Stimulated activated CD4-positive, alpha-beta T cell treated with anti-CD3 and anti-CD28 coated beads, Interleukin-15, amount 100 ng/mL, for 1 hour (primary cell): ENCODE measurements at places on chromosomes 4 and X.

DNA sequence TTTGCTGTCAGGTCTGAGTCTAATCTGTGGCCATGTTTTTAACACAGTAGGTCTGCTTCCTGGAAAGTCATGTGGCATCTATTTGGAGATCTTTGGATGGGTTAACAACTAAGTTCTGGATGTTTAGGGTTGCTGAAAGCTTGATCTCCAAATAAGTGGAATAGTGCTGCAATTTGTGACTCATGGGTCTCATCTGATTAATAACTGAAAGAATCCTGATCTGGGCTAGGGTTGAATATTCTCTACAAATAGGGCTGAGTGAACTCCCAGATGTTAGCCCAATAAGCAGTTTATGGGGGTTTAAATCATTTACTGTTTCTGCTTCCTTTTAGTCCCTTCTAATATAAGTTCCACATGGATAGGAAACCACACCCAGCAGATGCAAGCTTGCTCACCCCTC lies 23.1 kb downstream of the CT47C1 start:
- no peak for DNase-seq

GRCh38 chrX:132831336-132831973 lies 127.0 kb downstream of the HS6ST2 start:
- no peak for DNase-seq

DNA sequence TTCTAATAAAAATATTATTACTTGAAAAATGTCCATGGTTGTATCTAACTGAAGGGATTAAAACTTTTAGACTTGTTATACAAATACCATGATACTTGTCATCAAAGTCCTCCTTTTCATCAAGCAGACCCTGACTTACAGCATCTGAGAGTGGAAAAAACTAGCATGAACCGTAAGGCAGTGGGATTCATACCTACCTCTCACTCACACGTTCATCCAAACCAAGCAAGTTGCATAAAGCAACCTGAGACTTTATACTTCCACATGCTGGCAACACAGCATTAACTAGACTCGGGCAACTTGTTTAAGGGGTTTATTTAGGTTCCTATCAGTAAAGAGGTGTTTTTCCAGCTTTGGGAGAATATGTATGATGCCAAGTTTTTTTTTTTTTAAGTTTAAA lies 22.6 kb upstream of the TLR7 start:
- no peak for DNase-seq

- no peak for DNase-seq
These were observed 77.2 kb upstream of the HSD17B10 start for GRCh38 chrX:53511322-53511721.

- DNase-seq, result no peak
These were observed 83.2 kb downstream of the GALNTL6 start for GRCh38 chr4:171896426-171896825.

DNA sequence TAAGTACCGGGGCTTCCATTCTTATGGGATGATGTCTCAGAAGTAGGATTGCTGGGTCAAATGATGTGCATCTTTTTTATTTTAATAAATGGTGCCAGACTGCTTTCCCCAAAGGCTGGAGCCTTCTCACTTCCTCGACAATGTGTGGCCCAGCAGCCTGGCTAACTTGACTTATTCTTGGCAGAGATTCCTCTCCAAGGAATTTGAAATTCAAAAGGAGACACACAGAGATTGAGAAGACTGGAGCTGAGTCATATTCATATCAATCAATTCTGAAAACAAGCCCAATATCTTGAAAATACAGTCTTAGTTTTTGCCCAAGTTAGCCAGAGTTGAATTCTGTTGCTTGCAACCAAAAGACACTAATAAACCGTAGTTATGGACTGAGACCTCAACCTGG lies 10.8 kb upstream of the PJA1 start:
- DNase-seq, result no peak

DNA sequence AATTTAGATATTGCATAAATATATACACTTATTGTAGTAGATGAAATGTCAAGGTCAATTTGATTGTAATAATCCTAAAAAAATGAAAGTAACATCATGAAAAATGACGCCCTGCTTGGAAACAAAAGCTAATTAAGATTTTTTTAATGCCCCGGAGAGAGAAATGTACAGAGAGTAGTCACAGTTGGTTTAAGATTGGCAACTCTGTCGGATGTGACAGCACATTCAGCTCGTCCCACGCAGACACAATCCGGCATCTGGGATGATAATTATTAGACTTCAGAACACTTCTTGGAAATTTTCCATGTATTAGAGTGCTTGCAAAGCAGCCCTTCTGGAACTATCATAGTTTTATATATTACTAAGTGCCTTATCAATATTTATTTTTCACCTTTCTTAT lies 478.0 kb downstream of the PDHA2 start:
- no peak for DNase-seq

GRCh38 chr4:67871867-67872266 lies 11.9 kb downstream of the TMPRSS11D start:
- no peak for DNase-seq

GRCh38 chr4:108355186-108355901 lies 186.6 kb upstream of the LEF1 start:
- DNase-seq, result no peak

GRCh38 chrX:65828599-65828998 lies 161.1 kb downstream of the MSN start:
- no peak for DNase-seq

GRCh38 chr4:137545461-137545861 lies 13.2 kb upstream of the PCDH18 start:
- no peak for DNase-seq

DNA sequence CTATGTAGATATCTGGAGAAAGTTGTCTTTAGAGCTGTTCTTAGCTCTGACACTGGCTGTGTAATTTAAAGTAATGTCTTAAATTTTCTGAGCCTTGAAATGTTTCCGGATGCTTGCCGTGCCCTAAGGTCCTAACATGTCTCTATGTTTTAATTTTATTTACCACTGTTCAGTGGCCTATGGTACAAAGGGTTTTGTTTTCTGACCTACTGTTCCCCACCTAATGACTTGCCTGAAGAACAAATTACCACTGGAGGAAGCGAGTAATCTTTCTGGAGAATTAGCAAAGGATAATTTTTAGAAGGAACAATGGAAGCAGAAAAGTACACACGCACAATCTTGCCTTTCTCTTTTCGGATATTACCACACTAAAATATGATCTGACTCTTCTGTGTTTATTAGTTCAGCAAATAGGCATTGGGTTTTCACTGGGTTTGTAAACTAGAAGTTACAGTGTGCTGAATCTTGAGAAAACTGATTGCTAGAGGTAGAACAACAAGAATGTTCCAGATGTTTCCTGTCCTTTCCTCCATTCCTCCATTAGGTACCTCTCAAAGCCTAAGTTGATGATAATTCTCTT lies 435.9 kb downstream of the PACRGL start:
- no peak for DNase-seq

- DNase-seq, result no peak
These were observed 105.8 kb upstream of the EGFL6 start for GRCh38 chrX:13463608-13464007.

DNA sequence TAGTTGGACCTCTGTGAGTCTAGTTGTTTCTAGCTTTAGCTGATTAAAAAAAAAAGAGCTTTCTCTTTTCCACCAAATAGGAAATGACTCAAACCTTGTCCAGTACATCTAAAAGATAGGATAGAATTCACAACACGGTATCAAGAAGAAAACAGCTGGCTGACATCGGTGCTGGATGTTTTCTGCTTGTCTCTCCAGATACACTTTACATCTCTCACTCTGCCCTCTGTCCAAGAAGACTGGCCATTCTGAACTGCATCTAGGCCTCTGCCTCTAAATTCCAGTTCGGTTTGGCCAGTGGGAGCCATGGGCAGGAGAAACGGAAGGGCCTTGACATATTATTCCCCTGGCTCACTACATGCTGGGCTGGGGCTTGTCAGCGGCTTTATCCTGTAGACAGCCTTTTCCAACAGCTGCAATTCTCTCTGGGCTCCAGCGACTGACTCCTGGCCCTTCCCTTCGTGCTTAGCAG lies 57.3 kb upstream of the SHISA3 start:
- no peak for DNase-seq

GRCh38 chrX:1300449-1300848 lies 31.8 kb downstream of the CSF2RA start:
- DNase-seq, result no peak

DNA sequence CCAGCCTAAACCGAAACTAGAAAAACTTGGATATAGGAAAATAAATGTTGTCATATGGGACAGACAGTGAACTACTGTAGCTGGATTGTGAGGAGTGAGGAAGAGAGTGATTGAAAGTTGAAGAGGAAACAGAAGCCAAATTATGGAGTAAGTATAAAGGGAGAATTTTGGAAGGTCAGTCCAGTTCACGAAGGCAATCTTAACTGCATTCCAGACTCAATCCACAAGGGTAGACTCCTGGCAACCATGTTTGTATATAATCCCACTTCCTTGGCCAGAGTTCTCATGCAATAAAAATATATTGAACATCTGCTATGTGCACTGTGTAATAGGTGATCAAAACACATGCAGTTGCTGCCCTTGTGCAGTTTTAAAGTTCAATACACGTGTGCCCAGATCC lies 58.6 kb upstream of the CAMK2D start:
- no peak for DNase-seq

DNA sequence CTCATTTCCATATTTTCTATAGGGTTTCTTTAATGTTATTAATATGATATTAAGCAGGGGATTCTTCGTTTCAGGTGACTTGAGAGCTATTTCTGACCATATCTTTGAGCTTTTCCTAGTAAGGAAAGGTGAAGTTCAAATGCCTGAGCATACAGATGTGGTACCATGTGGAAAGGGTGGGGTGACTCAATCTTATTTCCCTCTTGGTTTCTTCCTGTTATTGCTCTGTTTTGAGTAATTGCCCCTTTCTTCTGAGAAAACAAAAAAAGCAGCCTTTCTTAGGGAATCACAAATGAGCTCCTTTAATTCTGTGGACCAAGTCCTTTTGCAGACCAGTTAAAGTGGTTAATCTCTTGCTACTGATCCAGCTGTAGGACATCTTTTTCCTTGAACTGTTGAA lies 41.0 kb upstream of the AGA start:
- no peak for DNase-seq

GRCh38 chr4:138510053-138510452 lies 267.9 kb upstream of the SLC7A11 start:
- DNase-seq, result no peak

DNA sequence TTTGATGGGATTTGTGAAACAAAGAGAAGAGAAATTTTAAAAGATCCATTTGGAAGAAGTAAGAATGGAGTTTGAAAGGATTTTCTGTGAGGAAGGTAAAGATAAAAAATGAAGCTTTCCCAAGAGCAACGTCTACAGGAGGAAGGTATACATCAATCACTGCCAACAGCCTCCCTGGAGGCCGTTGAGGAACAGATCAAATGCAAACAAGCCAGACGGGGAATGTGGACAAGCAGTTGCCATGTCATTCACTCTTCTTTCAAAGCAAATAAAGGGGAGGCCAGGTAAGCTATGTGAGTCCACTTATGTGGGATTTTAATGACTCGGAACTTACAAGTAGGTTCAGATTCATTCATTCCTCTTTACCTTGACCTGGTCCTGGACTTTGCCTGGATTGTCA lies 1020.5 kb upstream of the AGA start:
- DNase-seq, result no peak

DNA sequence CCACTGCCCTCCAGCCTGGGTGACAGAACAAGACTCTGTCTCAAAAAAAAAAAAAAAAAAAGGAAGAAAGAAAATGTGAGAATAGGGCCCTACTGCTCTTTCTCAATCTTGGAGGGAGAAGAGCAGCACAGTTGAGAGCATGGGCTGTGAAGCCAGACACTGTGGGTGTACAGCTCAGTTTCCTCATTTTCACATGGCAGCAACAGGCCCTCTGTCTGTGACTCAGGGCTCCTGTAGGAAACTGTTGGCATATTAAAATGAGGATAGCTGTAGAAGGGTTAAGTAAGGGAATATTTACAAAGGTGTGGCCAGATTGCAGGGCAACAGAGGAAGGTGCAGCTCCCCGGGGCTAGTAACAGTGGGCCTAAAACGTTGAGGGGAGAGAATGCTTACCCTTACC lies 3.4 kb downstream of the AKAP14 start:
- DNase-seq, result no peak

DNA sequence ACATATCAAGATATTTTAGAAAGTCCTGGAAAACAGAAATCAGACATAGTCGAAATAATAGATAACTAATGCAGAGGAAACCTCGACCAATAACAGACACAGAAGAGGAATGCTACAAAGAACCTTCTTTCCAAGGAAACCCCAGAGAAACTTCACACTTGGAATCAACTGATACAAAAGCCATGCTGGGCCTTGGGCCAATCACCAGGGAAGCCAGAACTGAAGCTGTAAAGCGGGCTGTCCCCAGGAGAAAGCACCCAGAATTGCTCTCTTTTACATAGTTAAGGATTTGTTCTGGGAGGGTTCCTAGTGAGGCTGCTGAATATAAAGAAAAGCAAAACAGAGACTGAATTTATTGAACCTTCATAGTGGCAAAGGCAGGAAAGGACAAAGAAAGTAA lies 100.5 kb downstream of the PRDM5 start:
- DNase-seq, result no peak

- DNase-seq, result no peak
These were observed 203.8 kb downstream of the RELL1 start for GRCh38 chr4:37482236-37482913.

GRCh38 chrX:80334583-80334982 lies 85.7 kb upstream of the TENT5D start:
- DNase-seq, result no peak

GRCh38 chr4:6242271-6243029 lies 27.2 kb upstream of the WFS1 start:
- no peak for DNase-seq

DNA sequence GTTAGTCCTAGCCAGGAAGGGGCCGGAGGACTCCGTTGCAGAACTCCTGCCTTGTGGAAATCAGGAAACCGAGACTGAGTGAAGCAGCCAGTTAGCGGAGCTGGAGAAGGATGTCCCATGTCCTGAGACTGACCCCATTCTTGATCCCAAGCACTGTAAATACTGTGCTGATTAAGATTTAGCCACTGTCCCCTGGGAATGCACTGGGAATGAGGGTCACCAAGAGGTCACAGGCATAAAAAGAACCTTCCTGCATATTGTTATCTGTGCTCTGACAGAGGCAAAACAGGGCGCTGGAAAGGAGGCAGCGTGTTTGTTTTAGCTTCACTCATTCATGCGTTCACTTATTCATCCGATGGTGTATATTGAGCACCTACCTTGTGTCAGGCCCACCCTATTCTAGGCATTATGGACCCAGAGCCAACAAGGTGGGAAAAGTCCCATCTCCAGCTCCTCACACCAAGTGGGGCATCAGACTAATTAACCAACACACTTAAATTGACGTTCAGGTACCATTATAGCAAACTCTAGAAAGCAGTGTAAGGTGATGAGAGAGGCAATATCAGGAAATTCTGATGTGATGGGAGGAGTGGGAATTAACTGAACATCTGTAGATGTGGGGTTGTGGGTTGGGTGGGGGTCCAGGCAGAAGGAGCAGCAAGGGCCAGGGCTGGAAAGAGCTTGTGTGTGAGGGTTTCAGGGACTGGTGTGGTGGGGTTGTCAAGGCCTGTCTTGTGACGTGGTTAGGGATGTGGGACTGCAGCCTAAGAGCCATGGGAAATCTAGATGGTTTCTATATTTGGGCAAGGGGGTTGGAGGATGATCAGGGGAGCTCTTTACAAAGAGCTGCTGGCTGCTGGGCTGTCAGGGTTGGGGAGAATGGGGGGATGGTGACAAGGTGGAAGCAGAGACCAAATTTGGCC lies 10.6 kb upstream of the SLC2A9 start:
- DNase-seq, result no peak

- DNase-seq, result no peak
These were observed 202.7 kb downstream of the BANK1 start for GRCh38 chr4:101993002-101993841.
